ENCODE measurements at places on chromosomes 2 and 18. TPM values are rescaled to one million over a fixed set of nuclear protein-coding genes. Genes with fewer than 3 reads are reported as not detected.

The MOCOS gene
- 0.03 TPM for total RNA-seq

The GULP1 gene
- total RNA-seq = 0.61 TPM

GRCh38 chr2:51032751-51033330, 909 bp upstream of the NRXN1 start:
- DNase-seq = no peak

DNA sequence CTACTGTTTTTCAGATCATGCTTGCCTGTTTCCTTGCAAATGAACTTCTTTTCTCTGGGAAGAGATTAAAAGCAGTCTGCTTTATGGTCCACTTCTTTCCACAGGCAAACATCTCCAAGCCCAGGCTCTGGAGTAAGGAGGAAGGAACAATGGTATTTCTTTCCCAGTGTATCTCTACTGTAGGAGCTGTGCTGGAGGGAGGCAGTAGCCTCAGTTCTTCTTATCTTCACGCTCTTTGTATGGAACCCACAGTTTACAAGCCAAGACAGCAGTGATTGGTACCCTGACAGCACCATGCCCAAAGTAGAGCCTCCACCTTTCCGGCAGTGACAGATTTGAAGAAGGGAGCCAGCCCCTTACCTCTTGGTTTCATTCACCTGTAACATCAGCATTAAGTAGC, 35.2 kb downstream of the SPOPL start:
- DNase-seq = no peak
